NCI-H187 treated with DMSO at 0.1 percent for 48 hours (cell line): ENCODE measurements at places on chromosomes 7 and 10.

DNA sequence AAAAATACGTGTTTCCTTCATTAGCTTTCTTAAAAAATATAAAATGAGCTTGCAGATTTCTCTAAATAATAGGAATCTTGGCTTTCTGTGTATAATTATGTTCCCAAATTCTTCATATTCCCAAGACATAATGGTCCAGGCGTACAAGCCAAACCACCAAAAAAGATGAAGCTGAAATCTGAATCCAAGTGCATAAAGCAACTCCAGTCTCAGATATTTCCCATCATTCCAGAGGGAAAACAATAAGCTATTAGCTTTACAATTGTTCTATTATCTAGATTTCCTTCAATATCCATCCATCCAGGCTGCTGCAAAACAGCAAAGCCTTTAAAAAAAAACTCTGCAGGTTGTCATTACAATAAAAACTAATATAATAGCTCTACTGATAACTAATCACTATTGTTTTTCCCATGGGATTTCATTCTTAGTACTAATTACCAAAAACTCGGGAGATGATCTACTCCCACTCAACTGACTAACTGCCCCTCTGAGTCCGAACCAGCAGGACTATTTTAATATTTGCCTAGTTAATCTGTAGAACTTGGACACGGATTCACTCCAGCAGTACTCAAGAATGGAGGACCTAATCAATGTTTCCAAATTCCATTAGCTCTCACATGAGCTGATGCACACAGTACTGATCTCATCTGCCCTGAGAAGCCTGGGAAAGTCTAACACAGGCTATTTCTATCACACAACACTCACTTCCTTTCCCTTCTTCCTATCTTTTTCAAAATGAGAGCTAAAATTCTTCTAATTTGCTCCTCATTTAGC, 108.9 kb upstream of the ASAH2 start:
- no peak for DNase-seq

DNA sequence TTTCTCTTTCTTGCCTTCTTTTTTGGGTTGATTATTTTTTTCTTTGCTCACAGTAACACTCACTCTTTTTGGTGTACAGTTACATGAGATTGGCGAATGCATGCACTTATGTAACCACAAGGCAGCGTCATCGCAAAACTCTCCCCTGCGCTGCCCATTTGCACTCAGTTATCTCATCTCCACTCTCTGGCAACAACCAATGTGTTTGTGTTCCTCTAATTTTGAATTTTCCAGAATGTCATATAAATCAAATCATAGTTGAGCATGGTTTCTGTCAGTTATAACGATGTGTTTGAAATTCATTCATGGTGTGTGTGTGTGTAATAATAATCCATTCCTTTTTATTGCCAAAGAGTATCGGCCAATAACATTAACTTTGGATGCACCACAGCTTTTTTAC, 23.0 kb upstream of the IGFBP3 start:
- no peak for DNase-seq

GRCh38 chr7:36232555-36232954, 79.5 kb downstream of the EEPD1 start:
- DNase-seq: no peak

GRCh38 chr10:34292675-34293074, 522.4 kb downstream of the PARD3 start:
- no peak for DNase-seq

DNA sequence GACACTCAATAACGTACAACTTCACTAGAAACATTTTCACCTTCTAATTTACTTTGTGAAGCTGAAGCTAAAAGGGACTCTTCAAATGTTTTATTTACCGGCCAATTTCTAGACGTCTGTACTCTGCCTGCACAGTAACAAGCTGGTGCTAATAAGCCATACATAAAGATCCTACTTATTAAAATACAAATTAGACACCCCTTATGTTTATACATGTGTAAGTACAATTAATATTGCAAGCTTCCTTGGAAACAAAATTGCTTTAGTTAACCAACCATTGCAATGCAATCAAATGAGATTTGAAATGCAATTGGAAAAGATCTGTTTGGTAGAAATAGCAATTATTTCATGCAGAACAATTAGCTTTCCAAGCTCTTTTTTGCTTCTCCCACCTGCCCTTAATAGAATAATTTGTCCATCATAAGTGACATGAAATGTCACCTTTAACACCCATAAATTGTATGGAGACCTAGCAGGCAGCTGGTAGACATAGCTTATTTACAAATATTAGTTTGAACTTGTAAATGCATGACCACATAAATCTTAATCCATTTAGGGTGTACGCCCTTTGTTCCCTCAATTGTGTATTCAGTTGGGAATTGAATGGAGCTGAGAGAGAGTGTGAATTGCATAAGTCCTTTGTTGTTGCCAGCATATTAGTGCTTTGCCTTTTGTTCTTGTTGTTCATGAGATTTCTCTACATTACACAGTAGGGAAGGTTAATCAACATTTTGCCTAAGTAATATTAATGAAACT, 277.1 kb downstream of the CACNA2D1 start:
- DNase-seq: no peak

DNA sequence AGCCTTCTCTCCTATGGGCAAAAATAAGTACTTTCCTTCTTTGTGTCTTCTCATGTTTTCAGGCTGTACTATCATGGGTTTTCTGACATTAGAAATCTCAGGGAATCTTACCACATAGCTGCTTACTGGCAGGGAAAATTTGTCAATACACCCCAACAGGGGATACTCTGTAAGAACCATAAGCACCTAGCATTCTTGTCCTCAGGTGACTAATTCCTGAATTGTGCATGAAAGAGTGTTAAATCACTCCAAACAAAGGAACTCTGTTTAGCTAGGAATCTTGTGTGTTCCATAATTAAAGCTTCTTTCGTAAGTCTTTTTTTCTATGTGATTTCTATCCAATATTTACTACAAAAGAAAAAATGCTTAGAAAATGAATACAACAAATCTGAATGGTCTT, 206.7 kb upstream of the POT1 start:
- no peak for DNase-seq

- DNase-seq: no peak
These were observed 403 bp upstream of the ENO4 start for GRCh38 chr10:116848944-116849247.

DNA sequence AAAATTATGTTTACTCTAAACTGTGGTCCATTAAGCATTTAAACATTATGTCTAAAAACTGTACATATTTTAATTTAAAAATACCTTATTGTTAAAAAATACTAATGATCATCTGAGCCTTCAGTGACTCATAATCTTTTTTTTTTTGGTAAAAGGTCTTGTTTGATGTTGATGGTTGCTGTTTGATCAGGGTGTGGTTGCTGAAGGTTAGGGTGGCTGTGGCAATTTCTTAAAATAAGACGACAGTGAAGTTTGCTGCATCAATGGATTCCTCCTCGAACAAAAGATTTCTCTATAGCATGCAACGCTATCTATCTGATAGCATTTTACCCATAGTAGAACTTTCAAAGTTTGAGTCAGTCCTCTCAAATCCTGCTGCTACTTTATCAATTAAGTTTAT, 180.0 kb upstream of the AHR start:
- no peak for DNase-seq

DNA sequence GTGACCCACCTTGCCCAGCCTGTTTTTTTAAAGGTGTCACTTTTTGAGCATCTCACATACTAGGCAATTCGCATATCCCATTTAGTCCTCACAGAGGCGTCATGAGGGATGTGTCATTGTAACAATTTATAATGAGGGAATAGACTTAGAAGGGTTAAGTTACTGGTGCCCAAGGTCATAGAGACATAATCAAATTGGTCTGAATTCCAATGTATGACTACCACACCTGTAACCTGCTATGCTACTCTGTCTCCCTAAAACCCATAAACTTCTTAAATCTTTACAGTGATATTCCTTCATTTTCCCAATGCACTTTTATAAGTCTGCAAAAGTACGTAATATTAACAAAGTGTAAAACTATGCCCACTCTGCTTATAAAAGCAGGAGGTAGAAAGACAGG, 7.1 kb downstream of the ZMYND11 start:
- DNase-seq: no peak

GRCh38 chr7:20896996-20897395, 110.3 kb upstream of the SP8 start:
- no peak for DNase-seq

GRCh38 chr10:47358457-47358856, 10.3 kb downstream of the RBP3 start:
- DNase-seq: no peak

GRCh38 chr10:131533846-131534526, 222.5 kb upstream of the TCERG1L start:
- DNase-seq: no peak

DNA sequence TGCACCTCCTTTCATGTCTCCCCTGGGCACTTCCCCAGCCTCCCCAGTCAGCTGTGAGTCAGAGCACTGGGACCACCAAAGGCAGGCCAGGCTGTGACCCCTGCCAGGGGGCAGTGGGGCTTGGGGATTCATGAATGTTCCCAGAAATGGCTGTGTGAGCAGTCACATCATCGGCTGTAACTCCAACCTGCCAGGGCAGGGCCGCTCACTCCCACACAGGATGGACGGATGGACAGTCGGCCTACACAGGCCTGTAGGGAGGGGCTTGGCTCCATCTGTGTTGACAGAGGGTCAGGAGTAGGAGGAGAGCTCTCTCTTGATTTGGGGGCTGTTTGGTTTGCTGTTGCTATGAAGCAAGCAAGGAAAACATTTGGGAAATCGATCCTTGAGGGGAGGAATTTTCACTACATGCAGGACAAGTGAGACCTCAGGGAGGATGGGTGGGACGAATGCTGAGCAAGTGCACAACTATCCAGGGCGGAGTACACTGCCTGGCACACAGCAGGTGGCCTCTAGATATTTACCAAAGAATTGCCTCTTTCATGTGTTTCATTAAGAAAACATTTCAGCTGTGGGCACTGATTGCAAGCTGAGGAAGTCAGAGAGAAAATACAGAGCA, 2.9 kb upstream of the IGFBP1 start:
- DNase-seq: no peak

DNA sequence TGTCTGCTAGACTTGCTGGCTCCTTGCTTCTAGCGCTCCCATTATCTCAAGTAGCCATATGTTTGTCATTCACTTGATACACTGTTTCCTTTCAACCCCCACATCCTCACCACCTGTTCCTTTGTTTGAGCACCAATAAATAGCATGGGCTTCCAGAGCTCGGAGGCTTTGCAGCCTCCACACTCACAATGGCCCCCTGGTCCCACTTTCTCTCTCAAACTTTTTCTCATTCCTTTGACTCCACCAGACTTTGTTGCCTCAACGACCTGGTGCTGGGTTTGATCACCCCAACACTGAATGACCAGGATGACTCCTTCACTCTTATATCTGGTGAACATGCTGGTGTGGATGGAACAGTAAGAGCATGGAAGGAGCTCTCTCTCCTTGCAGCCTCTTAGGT, 114.5 kb upstream of the TRIM24 start:
- DNase-seq: no peak

DNA sequence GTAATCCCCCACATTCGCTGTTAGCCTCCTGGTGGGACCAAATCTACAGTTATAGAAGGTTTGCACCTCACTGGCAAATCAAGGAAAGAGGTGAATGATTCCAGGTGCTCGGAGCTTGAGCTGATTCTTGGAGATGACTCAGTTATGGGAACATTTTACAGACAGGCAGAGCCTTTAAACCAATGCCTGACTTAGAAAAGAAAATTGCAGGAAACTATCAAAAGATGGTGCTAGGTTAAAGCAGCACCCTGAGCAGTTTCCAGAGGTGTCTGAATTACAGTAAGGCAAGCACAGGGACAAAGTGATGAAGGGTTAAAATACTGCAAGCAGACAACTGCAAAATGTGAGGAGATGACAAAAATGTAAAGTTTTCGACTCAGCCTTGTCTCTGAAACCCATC, 2.9 kb downstream of the LRRTM3 start:
- no peak for DNase-seq

DNA sequence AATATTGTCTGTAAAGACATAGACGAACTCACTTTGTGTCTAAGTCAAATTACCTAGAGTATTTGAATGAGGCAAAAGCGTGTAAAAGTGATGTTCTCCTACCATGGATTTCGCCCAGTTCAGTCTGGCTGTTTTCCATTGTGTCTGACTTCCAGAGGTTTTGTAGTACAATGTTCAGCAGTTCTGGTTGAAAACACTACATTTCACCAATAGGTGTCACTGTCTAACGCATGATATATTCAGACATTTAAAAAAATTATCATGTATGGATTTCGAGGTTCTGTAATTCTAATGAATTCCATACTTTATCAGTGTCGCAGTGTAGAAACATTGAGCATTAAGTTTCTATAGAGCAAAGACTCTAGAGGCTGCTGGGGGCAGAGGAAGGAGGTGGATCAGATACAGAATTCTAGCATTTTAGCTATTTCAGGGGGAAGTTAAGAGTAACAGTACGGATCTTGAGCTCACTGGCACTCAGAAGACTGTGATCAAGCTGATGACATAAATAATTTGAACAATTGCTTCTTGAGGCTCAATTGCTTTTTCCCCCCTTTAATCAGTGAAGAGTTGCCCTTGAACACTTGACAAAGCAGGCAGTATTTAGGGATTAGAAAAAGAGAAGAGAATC, 196.9 kb upstream of the RHOBTB1 start:
- no peak for DNase-seq

GRCh38 chr7:101453617-101454016, 90.9 kb downstream of the COL26A1 start:
- no peak for DNase-seq

DNA sequence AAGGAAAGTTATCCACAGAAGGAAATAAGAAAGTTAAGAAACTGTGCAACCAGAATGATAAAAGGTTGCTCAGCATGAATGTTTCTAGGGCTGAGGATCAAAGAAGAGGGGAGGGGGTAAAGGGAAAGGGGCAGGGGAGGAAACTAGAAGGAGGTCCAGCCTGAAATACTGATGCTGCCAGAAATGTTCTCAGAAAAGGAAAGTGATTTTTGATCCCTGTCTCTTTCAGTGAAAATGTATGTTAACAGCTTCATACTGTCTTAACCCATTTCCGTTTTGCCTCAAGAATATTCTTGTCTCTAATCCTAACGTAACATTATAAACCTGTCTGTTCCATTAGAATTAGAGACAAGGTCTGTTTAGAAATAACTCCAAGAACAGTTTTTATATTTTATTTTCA, 49.6 kb downstream of the NEBL start:
- no peak for DNase-seq

GRCh38 chr10:58237014-58237834, 30.5 kb downstream of the IPMK start:
- DNase-seq: no peak

- DNase-seq: no peak
These were observed 40.6 kb downstream of the MICALL2 start for GRCh38 chr7:1418505-1419309.

GRCh38 chr7:52154382-52154781, 837.8 kb upstream of the COBL start:
- no peak for DNase-seq

DNA sequence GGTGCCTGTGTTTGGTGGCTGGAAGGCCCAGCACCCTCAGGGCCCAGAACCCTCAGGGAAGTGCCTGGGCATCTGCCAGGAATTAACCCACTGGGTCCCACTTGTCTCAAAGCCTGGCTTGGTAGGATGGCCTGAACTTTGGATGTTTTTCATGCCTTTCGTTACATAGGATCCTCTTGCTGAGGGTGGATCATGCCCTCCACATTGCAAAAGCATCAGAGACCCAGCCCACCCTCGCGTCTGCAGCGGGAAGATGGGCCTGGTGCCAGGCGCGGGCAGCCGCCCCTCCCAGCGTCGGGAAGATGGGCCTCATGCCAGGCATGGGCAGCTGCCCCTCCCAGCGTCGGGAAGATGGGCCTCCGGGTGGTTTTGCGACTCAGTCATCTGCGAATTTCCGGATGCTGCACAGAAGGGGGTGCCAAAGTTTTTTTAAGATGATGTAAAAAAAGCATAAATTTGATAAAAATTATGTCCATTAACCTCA, 51.9 kb upstream of the PRKAR1B start:
- DNase-seq: no peak
